ENCODE measurements at places on chromosomes 2 and 18. TPM values are rescaled to one million over a fixed set of nuclear protein-coding genes. Genes with fewer than 3 reads are reported as not detected.

GRCh38 chr18:59669872-59670657 is 27.2 kb downstream of the CCBE1 start:
- DNase-seq = no peak

DNA sequence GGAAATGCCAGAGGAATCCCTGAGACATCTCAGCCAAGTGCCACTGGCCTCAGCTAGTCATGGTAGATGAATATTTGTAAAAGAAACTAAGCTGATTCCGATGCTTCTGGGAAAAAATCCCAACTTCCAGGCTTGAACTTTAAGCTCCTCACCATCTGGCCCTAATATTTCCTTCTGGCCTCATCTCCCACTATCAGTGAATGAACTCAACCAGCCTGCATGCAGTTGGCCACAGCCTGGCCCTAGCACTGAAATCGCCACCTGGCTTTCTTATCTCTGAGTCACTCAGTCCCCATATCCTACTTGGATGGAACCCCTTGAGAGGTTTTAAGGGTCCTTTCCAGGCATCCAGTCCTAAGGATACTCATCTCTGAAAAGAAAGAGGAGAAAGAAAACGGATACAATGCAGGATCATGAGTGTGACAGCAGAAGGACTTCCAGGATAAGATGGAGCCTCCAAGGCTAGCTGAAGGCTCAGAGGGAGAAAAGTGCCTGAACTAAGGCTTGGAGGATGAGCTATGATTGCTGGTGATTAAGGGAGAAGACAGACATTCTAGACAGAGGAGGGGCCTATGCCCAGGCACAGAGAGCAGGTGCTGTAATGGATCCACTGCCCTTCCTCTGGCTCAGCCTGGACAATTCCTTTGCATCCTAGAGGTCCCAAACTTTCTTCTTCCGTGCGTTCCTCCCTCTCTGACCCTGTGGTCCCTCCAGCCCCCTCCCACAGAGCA is 141.5 kb upstream of the MYCN start:
- no peak for DNase-seq

DNA sequence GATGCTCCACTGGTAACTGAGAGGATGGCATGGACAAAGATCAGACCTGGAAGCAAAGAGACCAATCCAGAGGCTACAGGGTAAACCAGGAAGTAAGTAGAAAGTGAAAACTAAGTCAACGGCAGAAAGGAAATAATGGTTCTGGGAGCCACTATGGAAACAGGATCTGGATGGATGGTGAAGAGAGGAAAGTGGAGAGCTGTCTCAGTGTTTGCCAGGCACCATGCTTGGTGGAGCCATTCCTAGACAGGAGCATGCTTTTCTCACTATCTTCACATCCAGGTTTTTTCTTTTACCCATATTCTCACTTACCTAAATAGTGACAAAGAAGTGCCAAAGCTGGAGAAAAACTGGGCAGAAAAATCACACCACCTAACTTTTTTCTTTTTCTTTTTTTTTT is 22.2 kb downstream of the ZNF521 start:
- no peak for DNase-seq

GRCh38 chr2:18119883-18120282 is 241.4 kb downstream of the KCNS3 start:
- no peak for DNase-seq

GRCh38 chr2:28663359-28663758 is 88.3 kb upstream of the PPP1CB start:
- no peak for DNase-seq

GRCh38 chr2:69241093-69241492 is 145.9 kb downstream of the GFPT1 start:
- no peak for DNase-seq

The IL1F10 gene
- total RNA-seq = not detected

The SLC4A3 gene
- 11.6 TPM for total RNA-seq

The RESP18 gene
- total RNA-seq = not detected

The COLEC12 gene
- 1.8 TPM for total RNA-seq

Data from kidney epithelial cell (primary cell).